ENCODE measurements at places on chromosomes 4 and X. TPM values are rescaled to one million over a fixed set of nuclear protein-coding genes. Genes with fewer than 3 reads are reported as not detected.

The CFAP97 gene
- total RNA-seq = 23.5 TPM

The IL21 gene
- total RNA-seq = not detected

The GRPR gene
- total RNA-seq = not detected

The GAGE12E gene
- total RNA-seq = not detected

The HEPH gene
- total RNA-seq = 0.28 TPM

The RRH gene
- not detected for total RNA-seq

The SPANXN1 gene
- not detected for total RNA-seq

The NHSL2 gene
- total RNA-seq = 0.07 TPM

The EPGN gene
- total RNA-seq = 12.8 TPM

The BEND2 gene
- not detected for total RNA-seq

The XG gene
- 5.1 TPM for total RNA-seq

The RAI2 gene
- total RNA-seq = not detected

The STPG2 gene
- not detected for total RNA-seq

The MAGEA8 gene
- total RNA-seq = not detected

The NEIL3 gene
- 4.3 TPM for total RNA-seq

The ARHGAP10 gene
- total RNA-seq = 10.0 TPM

The STARD8 gene
- total RNA-seq = not detected

The GLUD2 gene
- total RNA-seq = 0.14 TPM

The RBPJ gene
- 16.6 TPM for total RNA-seq

The MAGEC2 gene
- not detected for total RNA-seq

The RBMXL3 gene
- not detected for total RNA-seq

The CT45A2 gene
- not detected for total RNA-seq

The NSUN7 gene
- total RNA-seq = 1.5 TPM

The KLF8 gene
- total RNA-seq = 6.8 TPM

The MAGEA2B gene
- not detected for total RNA-seq

The PCSK1N gene
- total RNA-seq = 13.2 TPM

The CLTRN gene
- 0.46 TPM for total RNA-seq

The GCNA gene
- total RNA-seq = 1.6 TPM

The SRPX2 gene
- total RNA-seq = 30.5 TPM

The PCDH10 gene
- total RNA-seq = under 0.01 TPM

The GC gene
- not detected for total RNA-seq

The AKAP4 gene
- total RNA-seq = not detected

The NLRP2B gene
- not detected for total RNA-seq

The BMP3 gene
- 0.05 TPM for total RNA-seq

The KLHL34 gene
- 0.05 TPM for total RNA-seq

The ACE2 gene
- total RNA-seq = 1.6 TPM

The APLN gene
- total RNA-seq = 2.5 TPM

The ADGRG4 gene
- total RNA-seq = not detected

The DCHS2 gene
- total RNA-seq = 0.07 TPM

The CT45A1 gene
- total RNA-seq = not detected

All from airway epithelial cell (primary cell).